Mesendoderm (in vitro differentiated cells): ENCODE measurements at places on chromosomes 4 and X.
A peak's percentile ranks its signal among the peaks of the same experiment; 100 is the strongest.

DNA sequence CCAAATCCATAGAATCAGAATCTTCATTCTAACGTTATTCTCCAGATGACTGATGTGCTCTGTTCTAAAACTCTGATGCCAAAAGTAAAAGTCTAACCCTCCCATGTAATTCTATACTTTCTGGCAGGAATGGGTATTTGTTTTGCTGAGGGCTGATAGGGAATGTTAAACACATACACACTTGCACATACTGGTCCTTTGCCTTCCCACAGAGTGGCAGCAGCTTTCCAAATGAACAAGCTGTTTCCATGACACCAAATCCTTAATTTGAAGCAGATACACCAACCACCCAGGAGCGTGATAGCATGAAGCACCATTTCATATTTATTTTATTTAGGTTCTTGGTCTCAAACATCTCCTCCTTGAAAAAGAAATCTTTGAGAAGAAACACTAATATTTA lies 155.5 kb upstream of the PRDX4 start:
- no peak for DNase-seq

- no peak for DNase-seq
Measured at GRCh38 chr4:107593230-107593629, 126.8 kb downstream of the PAPSS1 start.

GRCh38 chr4:22962295-22962694 lies 269.6 kb downstream of the GBA3 start:
- DNase-seq: peak; percentile 57

DNA sequence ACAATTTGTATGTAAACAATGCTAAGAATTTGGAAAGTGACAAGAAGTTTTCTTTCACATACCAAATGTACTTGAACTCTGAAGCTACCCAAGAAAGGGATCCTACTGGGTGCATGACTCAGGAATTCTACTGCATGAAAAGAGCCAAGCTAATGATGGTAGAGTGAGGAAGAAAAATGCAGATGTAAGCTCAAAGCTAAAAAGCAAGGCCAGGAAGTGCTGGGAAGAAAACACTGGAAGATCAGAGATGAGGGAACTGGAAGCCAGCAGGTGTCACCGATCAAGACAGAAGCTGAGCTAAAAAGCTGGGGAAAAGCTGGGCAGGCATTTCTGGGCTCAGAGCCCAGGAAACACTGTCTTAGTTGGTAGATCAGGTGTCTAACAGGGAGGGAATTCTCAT lies 449.1 kb downstream of the NKX6-1 start:
- DNase-seq: peak; percentile 86

GRCh38 chr4:15395311-15395710 lies 32.5 kb upstream of the C1QTNF7 start:
- DNase-seq: no peak

GRCh38 chr4:164442180-164442579 lies 311.8 kb upstream of the SMIM31 start:
- no peak for DNase-seq

GRCh38 chr4:126479709-126480108 lies 1153.0 kb upstream of the INTU start:
- DNase-seq: peak; percentile 32

DNA sequence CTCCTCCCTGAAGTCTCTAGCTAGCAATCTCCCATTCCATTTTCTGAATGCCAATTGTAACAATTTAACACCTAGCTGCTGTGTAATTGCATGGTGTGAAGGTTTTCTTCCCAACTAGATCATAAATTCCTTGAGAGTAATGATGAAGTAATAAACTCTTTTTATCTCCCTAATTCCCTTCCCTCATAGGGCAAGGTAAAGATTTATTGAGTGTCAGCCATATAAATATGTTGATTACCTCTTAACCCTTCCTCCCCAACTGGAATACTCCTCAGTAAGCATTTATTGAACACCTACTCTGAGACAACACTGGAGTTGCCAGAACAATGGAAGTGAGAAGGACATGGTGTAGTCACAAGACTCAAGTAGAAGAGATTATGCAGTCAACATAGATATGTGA lies 112.7 kb downstream of the CLCN5 start:
- DNase-seq: peak; percentile 57

DNA sequence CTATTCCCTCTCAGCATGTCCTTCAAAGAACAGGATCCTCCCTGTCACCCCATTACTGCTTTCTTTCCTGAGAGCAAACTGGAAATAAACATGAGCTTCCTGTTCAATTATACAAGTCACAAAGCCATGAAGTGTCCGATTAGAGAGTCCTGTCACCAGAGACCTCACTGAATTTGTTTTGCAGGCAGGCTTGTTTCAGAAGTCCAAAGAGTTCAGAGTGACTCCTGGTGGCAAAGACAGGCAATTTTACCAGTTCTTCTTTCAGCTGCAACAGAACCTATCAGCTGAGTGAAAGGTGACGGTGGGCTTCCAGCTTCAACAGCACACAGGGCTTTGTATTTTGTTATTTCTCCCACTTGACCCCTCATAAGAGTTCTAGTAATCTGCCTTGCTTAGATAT lies 6.4 kb downstream of the ELK1 start:
- DNase-seq: peak; percentile 48

DNA sequence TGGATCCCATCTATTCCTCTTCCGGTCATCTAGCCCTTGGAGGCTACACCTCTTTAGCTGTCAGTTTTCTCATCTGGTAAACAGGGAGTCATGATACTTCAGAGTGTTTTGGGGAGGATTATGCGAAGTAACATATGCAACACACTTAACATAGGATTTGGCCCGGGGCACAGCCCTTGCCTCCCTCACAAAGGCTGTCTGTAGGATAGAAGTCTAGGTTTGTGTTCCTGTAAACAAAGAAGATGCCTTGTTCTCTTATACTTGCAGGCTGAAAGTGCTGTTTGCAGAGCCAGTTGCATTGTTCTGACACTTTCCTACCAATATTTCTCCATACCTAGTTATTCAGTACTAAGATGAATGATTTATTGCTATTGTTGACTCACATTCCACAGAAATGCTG lies 2.2 kb upstream of the APELA start:
- peak; percentile 62 for DNase-seq

DNA sequence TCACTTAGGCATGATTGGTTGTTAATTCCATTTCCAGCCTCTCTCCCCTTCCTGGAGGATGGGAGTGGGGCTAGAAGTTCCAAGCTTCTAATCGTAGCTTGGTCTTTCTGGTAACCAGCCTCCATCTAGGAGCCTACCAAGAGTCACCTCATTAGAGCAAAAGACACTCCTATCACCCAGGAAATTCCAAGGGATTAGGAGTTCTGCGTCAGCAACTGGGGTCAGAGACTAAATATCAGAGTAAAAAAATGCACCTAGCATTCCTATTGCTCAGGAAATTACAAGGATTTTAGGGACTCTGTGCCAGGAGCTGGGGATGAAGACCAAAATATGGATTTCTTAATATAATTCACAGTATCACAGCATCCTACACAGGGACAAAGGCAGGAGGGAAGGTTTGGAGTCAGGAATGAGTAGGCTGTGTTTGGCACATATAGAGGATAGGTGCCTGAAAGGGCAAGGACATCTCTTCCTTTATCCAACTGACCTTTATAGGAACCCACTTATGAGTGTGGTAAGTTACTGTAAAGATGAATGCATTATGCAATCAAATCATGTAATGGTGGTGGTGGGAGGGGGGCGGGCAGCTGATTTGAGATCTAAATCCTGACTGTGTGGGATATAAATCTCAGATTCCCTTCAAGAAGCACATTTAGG lies 30.5 kb upstream of the LIMCH1 start:
- peak; percentile 55 for DNase-seq

DNA sequence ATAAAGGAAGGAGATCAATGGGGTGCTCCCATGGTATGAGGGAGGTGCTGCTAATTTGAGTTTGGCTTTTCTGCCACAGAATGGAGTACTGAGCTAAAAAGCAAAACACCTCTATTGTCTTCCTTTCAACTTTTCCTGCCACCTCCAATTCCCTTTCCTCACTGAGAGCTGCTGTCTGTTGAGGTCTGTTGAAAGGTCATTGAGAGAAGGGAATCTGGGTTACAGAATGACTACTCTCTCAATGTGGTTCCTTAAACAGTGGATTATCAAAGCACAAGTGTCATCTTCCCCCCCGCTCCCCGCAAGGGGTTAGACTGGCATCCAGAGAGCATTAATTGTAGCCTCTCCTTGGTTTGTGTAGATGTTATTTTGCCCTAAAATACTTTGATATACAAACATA lies 10.7 kb downstream of the USP9X start:
- DNase-seq: no peak
